ENCODE measurements at places on chromosomes 1 and 21.

GRCh38 chr1:112247036-112247597 lies 148.9 kb upstream of the CTTNBP2NL start:
- DNase-seq: no peak

DNA sequence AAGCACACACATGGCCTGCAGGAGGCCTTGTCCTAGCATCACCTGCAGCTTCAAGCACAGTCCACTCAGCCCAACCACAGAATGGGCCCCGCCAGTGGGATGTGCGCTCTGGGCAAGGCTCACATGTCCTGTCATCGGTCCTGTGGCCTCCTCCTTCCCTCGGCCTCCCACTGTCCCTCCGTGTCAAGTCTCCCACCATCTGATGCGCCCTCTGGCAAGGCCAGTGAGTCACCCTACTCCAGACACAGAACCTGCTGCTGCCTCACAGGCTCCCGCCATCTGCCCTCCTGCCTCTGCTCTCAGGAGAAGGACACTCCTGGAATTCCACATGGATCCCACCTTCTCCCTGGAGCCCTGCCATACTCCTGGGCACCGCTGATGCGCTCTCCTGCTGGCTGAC lies 14.2 kb downstream of the KCNAB2 start:
- DNase-seq: no peak

DNA sequence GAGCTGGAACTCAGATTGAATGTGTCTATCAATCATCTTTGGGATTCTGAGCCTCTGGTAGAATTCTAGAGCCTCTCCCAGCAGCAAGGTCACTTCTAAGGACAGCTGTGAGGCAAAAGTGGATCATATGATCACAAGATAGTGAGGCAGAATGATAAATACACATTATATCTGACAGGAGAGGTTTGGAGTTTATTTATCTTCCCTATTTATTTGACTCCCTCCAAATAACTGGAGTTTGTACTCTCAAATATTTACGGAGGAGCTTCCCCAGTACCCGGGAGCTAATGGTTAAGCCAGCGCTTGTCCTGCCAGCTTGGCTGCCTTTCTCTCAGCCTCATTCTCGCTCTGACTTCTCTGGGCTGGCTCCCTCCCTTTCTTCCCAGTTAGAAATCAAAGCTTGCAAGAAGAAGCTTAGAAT lies 2.3 kb downstream of the HMGCS2 start:
- DNase-seq: no peak

- DNase-seq: no peak
Observed at GRCh38 chr1:214636436-214636835, 33.4 kb downstream of the CENPF start.

DNA sequence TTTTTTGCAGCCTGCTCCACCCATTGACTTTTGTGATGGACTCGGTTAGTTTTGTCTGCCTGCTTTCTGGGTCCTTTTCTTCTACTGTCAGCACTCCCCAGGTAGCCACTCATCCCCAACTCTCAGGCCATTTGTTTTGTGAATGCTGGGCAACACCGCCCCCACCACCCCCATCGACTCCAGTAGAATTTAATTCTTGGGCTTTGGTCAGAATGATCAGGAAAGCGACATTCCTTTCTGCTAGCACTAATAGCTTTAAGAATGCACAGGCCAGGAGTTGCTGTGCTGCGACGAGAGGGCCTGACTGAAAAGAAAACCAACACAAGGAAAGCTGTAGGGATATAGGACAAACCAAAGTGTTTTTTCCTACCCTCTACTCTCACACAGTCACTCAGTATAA lies 144.4 kb downstream of the CDC7 start:
- peak; percentile 30 for DNase-seq

DNA sequence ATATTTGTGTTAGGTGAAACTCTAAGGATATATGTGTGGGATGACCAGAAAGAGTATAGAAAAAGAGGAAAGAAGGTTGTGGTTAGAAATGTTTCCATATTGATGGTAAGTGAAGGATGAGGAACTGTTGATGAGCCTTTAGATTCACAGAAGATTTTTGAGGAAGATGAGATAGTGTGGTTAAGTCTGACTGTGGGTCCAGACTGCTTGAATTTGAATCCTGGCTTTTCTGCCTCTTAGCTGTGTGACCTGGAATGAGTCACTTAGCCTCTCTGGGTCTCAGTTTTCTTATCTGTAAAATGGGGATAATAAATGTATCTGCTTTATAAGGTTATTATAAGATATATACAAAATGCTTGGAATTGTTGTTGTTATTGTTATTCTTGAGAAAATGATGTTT lies 27.5 kb downstream of the RGL1 start:
- DNase-seq: no peak

GRCh38 chr1:202944438-202944921 lies 13.6 kb downstream of the ADIPOR1 start:
- no peak for DNase-seq

DNA sequence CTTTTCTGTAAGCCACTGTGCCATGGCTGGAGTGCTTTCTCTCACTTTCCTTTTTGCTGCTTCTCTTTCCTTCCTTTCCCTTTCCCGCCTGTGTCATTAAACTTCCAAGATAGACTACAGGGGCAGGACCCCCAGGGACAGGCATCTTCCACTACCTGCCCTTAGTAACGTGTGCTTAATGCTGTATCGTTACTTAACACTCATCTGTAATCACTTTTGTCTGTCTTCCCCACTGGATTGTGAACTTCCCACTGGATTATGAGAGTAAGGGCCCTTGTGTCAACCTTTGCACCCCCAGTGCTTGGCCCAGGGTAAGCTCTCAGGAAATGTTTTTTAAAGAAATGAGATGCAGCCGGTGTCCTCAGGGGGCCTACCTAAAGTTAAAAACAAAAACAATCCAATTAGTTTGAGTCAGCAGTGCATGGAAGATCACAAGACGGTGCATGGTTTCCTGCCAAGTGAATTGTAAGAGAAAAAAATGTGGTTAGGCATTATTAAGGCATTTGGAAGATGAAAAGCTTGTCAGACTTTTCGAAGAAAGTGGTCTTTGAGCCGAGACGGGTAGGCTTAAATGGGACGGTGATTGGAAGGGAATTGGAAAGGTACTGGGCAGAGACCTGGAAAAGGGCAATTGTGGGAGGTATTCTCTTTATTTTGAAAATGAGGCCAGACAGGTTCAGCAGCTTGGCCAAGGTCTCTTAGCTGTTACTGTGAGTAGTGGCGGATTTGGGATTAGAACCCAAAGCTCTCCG lies 958 bp downstream of the LYPLAL1 start:
- no peak for DNase-seq

GRCh38 chr1:36612881-36613280 lies 130.2 kb upstream of the CSF3R start:
- DNase-seq: peak; percentile 37

DNA sequence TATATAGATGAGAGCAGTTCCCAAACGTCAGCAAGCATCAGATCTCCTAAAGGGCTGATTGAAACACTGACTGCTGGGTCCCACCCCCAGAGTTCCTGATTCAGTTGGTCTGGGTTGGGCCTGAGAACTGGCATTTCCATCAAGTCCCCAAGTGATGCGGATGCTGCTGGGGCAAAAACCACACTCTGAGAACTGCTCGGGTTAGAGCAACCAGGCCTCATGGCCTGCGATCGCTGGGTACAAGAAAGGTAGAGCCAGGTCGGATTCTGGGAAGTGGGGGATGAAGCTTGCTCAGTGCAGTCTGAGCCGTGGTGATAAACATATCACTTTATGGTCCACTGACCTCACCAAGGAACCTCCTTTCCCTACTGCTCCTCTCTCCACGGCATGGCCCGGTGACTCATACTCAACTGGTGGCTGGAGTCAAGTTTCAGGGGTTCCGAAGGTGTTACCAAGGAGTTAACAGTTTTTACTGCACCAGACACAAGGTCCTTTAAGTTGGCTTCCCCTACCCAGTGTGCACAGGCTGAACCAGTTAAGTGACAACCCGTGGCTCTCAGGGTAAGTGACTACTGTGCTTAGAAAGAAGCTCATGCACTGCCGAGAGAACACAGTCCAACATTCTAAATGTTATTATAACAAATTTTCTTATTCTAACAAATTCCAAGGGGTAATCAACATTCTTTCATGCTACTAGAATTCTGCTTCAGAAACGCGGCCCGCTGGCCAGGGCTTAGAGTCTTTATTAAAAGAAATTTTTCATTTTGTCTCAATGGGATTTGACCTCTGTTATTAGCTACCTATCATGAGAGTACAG lies 153.5 kb downstream of the TGFBR3 start:
- no peak for DNase-seq

DNA sequence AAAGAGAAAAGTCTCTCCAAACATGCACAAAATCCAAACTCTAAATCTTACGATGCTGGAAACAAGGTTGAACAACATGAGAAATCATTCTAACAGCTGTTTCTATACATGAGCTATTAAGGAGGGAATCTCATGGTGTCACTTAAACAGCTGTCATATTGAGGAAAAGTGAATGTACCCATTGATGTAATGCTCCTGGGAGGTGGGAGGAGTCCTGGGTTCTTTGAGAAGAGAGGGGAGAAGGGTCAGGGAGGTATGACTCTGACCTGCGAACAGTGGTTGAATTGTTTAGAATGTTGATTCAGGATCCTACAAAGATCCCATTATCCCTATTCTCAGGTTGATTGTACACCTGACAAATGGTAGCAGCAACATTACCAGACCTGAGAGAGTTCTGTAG lies 49.3 kb downstream of the ZC3H11B start:
- DNase-seq: no peak

DNA sequence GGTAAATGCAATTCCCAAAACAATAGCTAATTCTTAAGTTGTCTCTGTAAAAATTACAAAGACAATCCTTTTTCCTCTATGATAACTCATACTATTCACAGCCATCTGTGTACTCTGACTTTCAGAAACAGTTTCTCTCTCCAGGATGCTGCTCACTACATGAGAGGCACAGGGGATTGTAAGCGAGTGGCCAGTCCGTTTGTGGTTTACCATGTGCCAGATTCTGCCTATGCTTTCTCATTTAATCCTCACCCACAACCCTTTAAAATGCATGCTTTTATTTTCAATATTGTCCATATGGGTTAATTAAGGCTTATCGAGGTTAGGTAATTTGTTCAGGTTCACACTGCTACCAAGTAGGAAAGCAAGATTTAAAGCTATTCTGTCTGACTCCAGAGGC lies 23.0 kb downstream of the RGS1 start:
- no peak for DNase-seq

GRCh38 chr1:214276786-214277185 lies 4.2 kb upstream of the SMYD2 start:
- no peak for DNase-seq

- no peak for DNase-seq
Observed at GRCh38 chr1:101100674-101101073, 75.1 kb upstream of the DPH5 start.

DNA sequence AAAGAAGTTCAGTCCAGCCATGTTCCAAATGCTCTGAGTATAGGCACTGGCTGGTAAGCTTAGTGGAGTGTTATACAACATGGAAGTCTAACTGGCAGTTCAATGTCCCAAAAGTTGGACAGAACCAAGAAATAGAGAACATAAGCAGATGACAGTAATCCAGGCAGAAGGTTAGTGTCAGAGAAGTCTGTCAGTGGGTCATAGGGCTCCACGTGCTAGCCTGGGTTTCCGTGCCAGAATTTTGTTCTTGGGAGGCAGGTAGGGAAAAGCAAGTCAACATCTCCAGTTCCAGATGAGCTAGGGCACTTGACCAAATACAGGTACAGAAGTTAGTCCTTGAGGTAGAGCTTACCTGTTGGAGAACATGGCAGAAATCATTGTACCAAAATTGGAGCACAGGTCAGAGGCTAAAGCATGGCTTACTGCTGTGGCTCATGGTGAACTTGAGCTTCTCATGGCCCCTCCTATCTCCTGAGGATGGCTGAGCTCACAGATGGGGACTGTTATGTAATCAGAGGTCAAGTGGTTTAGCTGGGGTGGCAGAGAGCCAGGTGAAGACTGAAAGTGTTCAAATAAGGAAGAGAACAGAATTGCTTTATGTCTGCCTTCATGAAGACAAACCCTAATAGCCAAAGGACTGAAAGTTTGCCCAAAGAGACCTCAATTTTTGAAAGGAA lies 170.8 kb downstream of the NFIA start:
- DNase-seq: no peak

- peak; percentile 55 for DNase-seq
Observed at GRCh38 chr1:42736152-42736551, 3.9 kb downstream of the CLDN19 start.

DNA sequence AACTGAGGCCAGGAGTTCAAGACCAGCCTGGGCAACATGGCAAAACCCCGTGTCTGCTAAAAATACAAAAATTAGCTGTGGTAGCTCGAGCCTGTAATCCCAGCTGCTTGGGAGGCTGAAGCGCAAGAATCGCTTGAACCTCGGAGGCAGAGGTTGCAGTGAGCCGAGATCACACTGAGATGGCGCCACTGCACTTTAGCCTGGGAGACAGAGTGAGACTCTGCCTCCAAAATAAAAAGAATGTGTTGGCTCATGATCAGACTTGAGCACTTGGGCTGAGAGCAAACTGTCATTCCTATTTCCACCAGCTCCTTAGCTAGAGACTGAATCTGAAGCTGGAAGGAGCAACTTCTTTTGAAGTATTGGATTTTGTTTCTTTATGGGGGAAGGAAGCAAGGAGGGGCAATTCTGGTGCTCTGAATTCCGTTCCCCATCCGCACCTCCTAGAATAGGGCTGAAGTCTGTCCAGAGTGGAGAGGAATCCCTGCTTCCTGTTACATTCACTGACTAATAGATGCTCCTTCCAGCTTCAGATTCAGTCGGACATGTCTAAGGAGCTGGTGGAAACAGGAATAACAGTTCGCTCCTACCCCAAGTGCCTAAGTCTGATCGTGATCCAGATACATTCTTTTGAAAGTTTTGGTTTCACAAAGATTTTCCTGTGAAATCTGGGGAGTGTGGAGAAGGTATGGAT lies 3.8 kb downstream of the ZNF672 start:
- DNase-seq: peak; percentile 62

GRCh38 chr1:237146241-237146640 lies 104.3 kb downstream of the RYR2 start:
- no peak for DNase-seq

DNA sequence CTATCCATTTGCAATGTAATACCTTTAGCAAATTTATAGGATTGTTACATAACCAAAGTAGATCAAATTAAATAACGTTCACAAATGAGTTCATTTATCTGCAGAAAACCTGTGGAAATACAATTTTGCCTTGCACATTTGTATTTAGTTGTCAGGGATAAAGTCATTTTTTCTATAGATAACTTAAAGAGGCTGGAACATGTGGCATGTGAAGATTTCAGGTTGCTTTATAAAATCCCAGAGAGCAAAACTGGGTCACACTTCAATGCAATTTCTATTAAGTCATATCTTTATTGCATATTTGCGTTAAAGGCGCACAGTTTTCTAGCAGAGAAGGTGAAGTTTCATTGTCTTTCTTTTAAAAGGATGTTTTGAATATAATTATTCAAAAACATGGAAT lies 342.4 kb downstream of the USP25 start:
- no peak for DNase-seq

- DNase-seq: no peak
Observed at GRCh38 chr21:37542512-37542911, 175.9 kb downstream of the DYRK1A start.

Data from WTC11 (cell line).